ENCODE measurements at places on chromosomes 12 and 14.
A peak's percentile ranks its signal among the peaks of the same experiment; 100 is the strongest.

GRCh38 chr14:60420050-60420449 lies 65.8 kb downstream of the C14orf39 start:
- no peak for DNase-seq

DNA sequence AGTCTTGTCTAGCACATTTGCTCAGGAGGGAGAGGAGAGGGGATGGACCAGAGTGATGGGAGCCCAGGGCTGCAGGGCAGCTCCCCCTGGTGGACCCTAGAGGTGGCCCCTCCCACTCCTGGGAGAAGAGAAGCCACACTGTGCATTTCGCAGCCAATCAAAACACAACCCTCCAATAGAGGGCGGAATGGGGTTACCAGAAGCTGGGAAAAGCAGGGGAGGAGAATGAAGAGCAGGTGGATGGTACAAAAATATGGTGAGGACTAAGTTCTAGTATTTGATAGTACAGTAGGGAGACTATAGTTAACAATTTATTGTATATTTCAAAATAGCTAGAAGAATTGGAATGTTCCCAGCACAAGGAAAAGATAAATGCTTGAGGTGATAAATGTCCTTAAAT lies 23.6 kb downstream of the VASH1 start:
- peak; percentile 75 for DNase-seq

DNA sequence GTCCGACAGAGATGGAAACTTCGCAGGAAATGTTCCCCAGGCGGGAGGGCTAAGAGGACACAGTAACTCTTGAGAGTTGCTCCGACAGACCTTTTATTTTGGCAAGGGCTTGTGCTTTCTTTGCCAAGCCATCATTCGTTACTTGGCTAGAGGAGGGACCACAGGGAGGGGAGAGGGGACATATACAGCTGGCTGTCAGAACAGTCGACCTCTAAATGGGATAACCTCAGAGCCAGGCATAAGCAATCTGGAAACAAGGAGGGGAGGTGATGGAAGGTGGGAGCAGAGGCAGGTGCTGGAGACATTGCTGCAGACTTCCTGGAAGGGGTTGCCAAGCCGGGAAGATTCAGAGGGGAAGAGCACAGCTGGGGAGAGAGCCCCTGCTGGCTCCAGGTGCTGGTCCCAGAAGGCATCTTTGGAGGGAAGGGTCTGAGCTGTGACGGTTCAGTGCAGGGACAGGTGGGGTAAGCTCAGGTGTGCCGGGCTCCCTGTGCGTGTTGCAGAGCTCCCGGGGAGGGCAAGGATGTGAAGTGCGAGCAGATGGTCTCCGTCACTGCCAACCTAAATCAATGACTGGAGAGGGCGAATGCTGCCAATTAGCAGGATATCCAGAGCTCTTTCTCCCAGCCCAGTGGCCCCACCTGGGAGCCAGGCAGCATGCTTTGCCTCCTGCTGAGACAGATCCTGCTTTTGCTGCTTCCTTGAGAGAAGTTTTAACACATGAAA lies 50.1 kb downstream of the CHST11 start:
- no peak for DNase-seq

DNA sequence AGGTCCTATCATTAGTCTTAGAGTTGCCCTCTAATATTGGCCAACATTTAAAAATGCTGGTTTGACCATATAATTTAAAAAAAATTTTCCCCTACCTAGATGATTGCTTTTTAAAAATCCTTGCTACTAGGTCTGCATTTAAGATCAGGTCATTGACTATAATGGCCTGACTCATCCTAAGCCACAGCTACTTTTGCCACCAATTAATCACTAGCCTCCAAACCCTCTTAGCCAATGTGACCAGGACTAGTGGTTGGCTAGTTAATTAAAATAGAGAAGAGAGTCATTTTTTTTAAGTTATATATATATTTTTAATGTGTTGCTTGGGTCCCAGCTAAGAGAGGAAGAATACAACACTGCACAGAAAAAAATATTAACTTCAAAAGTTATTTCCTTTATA lies 57.5 kb downstream of the SOS2 start:
- DNase-seq, result no peak

DNA sequence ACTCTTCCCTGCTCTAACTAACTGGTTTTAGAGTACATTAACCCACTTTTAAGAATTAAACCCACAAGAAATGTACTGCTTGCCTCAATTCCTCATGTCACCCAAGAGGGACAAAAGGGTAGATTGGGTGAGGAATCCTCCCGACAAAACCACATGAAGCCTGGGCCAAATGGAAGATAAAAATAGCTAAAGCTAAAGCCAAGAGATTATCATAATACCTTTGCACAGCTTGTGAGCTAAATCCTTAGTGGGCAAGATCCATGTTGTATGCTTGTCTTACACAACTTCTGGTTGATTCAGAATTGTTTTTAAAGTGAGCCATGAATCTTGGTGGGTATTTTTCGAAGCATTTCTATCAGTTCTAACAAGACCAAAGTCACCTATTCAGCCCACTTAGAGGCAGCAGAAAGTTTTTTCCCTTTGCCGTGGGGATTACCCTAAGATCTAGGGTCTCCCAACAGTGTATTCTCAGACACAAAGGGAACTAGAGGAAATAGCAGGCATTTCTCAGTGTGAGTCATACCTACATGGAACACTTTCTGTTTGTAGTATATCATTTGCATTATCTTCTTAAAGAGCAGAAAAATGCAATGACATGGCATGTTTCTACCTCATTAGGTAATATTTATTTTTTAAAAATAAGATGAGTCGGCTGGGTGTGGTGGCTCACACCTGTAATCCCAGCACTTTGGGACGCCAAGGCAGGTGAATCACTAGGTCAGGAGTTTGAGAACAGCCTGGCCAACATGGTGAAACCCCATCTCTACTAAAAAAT lies 616.6 kb downstream of the KCNH5 start:
- no peak for DNase-seq

- no peak for DNase-seq
These were observed 410.0 kb downstream of the RAD51B start for GRCh38 chr14:68229423-68230100.

DNA sequence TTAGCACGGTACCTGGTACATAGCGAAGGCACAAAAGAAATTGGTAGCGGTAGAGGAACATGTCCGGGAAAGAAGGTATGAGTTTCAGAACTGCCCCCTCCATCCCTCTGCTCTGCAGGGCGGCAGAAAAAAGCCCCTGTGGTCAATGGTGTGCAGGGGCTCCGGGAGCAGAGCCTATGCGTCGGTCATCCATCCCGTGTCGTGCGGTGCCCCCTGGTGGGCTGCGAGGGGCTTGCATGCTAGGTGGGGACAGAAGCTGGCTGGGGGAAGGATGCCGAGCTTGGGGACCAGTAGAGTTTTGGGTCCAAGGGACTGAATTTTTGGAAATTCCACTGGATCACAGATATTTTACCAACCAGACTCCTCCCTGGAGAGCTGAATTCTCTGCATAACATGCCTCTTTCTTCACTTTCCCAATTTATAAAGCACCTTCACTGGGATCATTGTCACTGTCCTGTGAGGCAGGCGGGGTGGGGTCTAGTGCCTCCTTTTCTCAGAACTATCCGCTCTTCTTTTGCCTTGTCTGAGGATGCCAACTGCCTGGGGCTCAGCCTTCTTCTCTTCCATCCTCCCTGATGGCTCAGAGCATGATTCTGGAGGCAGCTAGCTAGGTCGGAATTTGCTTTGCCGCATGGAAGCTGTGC lies 148.7 kb downstream of the SMOC1 start:
- DNase-seq, result peak; percentile 81

DNA sequence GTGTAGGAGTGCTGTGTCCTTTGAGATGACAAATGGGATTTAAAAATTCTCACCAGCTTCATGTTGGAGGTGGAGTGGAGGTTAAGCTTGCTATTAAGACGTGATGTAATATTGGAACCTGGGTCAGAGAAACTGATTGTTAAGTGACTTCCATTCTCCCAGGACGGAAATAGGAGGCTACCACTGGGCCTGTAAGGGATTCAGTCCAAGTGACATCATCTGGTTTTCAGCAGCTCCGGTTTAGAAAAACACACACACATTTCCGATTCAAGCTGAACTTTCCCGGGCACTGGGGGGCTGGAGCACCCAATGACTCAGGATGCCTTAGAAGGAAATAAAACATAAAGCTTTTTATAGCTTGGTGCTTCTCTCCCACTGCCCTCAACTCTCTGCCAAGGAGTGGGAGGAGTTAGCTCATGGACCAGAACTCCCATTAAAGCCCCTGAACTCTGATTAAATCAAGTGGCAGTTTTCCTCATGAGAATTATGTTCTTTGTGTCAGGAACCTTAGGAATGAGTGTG lies 12.4 kb downstream of the CALM1 start:
- DNase-seq, result no peak

GRCh38 chr12:135138-135537 lies 68.6 kb downstream of the IQSEC3 start:
- no peak for DNase-seq

- DNase-seq, result no peak
These were observed 3.8 kb upstream of the KRT85 start for GRCh38 chr12:52370926-52371608.

DNA sequence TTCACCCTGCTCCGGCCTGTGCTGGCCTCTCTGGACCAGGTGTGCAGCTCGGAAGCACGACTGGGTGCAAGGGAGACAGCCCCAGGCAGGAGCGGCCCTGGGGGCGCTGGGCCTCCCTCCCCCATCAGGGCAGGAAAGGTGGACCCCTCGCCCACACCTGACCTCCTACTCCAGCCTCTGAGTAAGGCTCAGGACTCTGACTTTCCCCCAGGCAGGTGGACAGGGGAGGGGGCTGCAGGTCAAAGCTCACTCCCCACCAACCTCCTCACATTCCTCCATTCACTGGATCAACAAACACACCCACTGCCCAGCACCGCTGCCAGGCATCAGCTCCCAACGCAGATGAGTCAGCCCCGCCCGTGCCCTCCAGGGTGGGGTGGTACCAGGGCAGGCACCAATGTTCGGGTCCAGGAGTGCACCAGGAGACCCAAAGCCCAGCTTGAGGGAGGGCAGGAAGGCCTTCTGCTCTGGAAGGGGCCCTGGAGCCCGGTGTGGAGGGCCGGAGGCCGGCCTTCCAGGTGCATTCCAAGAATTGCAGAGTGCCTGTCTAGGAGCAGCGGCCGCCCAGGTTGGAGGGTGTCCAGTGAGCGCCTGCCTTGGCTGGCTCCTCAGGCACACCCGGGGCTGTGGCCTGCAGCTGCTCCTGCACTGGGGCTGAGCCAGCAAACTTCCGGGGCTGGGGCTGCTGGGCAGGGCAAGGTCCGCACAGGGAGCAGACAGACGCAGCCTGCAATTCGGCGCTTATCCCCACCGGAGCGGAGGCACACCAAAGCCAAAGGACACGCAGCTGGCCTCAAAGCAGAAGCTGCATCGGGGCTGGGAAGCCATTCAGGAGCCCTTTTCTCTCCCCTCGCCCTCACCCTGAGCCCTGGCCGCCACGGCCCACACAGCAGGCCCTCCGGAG lies 1.6 kb upstream of the INF2 start:
- peak; percentile 36 for DNase-seq

- DNase-seq, result no peak
These were observed 4.8 kb downstream of the RASSF9 start for GRCh38 chr12:85831327-85831990.

GRCh38 chr14:94631536-94632304 lies 19.5 kb downstream of the SERPINA3 start:
- no peak for DNase-seq

GRCh38 chr12:63843721-63844390 lies 644 bp upstream of the SRGAP1 start:
- peak; percentile 85 for DNase-seq

- no peak for DNase-seq
These were observed 7.5 kb downstream of the AMHR2 start for GRCh38 chr12:53431187-53431586.

GRCh38 chr12:45681465-45681864 lies 48.0 kb upstream of the ARID2 start:
- no peak for DNase-seq

- no peak for DNase-seq
These were observed 10.9 kb upstream of the TAC3 start for GRCh38 chr12:57027011-57027804.
